ENCODE measurements at places on chromosomes 2 and 18.

GRCh38 chr2:221780281-221780688 lies 208.2 kb upstream of the EPHA4 start:
- no peak for DNase-seq

DNA sequence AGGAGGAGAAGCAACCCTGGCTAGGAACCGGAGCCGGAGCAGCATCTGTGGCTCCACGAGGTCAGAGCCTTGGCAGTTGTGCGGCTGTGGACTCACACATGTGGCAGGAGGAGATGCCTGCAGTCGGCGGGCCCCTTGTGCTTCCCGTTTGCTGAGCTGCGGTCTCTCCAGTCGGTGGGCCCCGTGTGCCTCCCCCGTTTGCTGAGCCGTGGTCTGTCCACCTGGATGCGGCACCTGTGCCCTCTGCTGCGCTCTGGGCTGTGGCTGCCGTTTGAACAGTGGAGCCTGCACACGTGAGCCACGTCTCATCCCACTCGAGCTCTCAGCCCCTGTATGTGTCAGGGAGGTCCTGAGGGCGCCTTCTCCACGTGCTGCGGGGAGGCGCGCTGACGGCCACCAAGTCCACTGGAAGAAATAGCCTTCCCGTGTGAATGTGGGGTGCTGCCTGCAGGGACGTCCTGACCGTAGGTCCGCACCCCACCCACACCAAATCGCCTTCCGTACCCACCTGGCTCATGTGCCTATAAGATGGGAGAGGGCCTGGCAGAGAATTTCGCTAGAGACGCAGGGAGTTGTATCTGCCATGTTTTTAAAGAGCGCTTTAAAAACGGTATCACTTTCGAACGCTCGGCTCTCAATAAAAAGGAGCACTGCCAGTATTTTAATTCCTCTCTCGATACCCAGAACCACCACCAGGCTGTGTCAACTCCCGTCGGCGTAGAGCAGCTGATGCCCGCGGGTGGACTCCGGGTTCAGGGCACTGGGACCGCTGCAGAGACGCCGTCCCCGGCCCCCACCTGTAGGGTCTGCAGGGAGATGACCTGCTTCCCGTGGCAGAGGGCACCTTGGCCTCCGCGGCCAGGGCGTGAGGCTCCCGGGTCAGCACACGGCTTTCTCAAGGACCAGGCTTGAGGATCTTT lies 117.0 kb downstream of the NFATC1 start:
- no peak for DNase-seq

DNA sequence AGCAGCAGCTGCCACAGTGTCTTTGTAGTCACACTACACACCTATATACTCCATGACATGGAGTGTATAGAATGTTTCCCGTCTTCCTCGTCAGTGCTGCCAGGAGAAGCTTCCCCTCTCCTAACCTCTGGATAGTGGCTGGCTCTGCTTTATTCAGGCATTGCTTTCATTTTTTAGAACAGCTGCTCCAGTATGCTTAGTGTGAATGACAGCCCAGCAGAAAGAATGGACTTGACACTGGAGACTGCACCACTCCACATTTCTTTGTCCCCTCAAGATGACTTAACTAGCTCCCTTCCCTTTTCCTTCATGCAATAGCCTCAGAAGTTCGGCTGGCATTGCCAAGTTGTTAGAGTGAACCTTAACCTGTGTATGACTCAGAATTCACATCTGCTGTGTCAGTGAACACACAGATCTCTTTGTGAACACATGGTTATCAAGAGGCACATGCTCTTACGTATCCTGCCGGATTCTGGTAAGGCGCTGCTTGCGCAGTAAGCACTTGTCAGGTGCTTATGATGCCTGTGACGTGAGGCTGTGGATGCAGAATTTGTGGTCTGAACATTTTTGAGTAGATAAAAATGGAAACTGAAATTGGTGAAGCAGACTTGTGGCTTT lies 73.9 kb downstream of the NEDD4L start:
- no peak for DNase-seq

GRCh38 chr18:50982802-50983179 lies 15.0 kb downstream of the ELAC1 start:
- DNase-seq: no peak

DNA sequence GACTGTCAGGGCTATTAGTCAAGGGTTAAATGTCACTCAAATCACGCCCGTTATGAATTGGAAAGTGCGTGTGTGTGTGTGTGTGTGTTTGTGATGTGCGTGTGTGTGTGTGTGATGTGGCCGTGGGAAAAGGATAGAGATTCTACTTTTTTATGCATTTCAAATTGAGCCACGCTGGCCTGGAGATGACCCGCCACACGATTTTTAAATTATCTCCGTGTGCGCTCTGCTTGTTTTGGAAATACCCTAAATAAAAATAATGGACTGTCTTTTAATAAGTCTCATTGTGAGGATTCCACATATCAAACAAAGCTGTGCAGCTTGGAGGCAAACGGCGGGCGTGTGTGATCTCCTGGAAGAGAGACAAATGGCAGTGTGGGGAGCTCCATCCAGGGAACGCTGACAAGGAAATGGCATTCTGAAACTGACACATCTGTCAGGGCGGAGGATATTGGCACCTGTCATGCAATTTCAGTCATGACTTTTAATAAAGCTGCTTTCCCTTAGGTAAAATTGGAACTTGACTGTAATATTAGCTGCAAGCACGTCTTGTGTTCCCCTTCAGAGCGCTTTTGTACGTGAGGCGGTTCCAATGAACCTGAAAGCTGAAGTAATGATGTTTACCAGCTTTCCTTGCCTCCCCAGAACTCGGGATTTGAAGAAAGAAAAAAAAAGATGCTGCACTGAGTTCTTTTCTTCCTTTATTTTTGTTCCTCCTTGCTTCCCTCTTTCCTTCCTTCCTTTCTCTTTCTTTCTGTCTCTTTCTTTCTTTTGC lies 381.8 kb upstream of the SMIM21 start:
- no peak for DNase-seq

DNA sequence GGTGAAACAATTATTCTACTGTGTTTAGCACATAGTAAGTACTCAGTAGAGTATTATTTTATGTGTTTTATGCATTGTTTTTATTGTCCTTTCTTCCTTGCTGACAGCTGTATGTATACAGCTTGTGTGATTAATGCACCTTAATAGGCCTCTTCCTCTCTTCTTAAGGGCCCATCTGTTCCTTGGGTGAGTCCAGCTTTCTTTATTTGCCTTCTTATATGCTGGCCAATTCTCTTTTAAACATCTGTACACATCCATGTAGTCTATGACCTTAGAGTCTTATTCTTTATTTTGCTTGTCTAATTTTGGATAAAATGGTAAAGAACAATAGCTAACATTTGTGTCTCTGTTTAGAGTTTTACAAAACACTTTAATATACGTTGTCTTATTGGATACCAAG lies 333.7 kb upstream of the MEIS1 start:
- no peak for DNase-seq

GRCh38 chr2:100924122-100924519 lies 78.0 kb upstream of the RPL31 start:
- DNase-seq: no peak

GRCh38 chr18:32122039-32122438 lies 30.4 kb downstream of the RNF138 start:
- no peak for DNase-seq

DNA sequence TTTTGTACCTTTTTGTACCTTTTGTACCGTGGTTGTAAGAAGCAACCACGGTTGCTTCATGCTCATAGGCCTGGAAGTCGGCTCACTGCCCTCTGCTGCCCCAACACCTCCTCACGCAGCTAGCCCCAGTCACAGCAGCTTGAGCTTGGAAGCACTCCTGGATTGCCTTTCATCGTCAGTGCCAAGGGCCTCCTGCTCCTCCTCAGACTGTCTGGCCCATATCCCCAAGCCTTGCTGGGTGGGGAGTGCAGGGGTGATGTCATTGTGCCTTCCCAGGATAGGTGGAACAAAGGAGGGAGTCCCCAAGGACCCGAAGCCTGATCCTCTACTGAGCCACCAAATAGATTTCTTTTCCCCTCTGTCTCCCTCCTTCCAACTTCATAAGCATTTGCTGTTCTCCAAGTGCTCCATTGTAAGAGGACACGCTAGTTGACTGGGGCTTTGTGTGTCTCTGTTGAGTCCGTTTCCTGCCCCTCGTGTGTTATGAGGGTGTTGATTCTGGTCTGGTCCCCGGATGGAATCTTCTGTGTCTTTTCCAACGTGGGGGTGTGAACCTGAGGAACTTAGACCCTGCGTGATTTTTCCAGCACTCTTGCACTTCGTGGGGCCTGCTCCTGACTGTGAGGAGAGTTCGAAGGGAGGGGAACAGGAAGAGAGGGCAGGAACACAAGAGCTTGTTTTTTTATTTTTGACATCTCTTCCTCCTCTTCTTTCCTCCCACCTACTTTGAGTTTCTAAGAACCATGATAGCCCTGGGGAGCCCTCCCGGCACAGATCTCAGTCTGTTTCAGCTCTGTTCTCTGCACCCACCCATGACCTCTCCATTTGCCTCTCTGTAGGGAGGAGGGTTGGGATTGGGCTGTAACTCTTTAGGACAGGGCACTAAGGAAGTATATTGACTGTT lies 127.2 kb upstream of the EML6 start:
- no peak for DNase-seq

GRCh38 chr2:45636008-45636407 lies 15.5 kb upstream of the PRKCE start:
- DNase-seq: no peak

- no peak for DNase-seq
Measured at GRCh38 chr2:41718705-41719104, 329.1 kb upstream of the PKDCC start.

- DNase-seq: no peak
Measured at GRCh38 chr2:620004-620403, 57.2 kb downstream of the TMEM18 start.

GRCh38 chr2:96876269-96877041 lies 6.6 kb upstream of the SEMA4C start:
- no peak for DNase-seq

- no peak for DNase-seq
Measured at GRCh38 chr2:108933691-108934117, 55.3 kb downstream of the EDAR start.

DNA sequence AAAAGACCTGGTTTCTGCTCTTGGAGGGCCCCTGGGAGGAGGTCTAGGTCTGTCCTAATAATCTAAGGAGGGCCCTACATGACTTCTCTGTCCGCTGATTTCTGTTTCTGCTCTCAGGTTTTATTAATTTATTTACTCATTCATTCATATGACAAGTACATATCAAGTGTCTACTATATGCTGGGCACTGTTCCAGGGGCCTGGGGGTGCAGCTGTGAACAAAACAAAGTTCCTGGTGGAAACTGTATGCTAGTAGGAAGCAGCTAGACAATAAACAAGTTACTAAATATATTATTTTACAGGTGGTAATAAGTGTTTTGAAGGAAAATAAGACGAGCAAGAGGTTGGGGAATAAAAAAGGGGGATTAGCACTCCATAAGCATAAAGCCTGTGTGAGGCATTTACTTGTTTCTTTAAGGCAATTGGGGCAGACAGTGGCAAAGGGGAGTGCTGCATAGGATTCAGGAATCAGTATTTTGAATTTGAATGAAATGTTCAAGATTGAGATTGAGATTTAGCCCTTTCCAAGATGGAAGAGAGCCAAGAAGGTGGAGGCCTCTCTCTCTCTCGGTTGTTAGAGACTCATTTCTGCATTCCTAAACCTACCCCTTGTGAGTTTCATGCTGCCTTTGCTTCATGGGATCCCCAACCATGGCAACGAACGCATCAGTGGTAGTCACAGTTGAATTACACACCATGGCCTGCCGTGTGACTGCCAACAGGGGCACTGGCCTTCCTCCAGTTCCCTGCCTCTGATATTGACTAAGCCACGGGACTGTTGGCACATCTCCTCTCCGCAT lies 28.3 kb downstream of the DRC1 start:
- no peak for DNase-seq

DNA sequence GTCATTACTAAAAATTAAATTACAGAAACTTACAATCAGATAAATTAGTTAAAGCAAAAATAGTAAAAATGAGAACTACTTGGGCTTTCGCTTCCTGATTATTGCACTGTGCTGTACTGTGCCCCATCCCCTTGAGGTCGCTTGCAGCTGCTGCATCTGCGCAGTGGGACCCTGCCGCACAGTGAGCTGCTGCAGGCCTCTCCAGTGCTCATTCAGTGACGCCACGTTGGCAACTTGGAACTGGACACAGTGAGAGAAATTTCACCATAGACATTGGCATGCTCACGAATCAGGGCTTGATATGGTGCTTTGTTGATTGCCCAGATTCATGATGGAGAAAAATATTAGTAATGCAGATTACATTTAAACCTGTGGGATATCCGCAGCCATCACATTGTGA lies 290.8 kb upstream of the MYT1L start:
- DNase-seq: no peak

DNA sequence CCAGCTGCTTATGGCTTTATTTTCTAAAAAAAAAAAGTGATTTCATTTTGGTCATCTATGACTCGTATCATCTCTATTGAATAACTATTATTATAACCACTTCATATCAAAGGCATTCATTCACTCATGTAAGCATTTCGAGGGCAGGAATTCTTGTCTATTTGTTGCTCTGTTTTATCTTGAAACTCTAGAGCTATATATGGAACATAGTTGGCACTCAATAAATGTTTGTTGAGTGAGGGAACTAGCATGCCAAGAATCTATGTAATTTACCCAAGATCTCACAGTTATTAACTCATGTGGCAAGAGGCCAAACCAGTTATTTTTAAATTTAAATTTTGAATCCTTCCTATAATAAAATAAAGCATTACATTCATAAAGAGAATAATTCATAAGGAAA lies 470.1 kb downstream of the TMX3 start:
- no peak for DNase-seq

- DNase-seq: no peak
Measured at GRCh38 chr2:189585226-189585756, 4.7 kb upstream of the SLC40A1 start.

Data from iPS DF 6.9 (cell line).